ENCODE measurements at places on chromosomes 4 and X.

- DNase-seq = no peak
Measured at GRCh38 chrX:100264200-100264599, 145.9 kb downstream of the PCDH19 start.

DNA sequence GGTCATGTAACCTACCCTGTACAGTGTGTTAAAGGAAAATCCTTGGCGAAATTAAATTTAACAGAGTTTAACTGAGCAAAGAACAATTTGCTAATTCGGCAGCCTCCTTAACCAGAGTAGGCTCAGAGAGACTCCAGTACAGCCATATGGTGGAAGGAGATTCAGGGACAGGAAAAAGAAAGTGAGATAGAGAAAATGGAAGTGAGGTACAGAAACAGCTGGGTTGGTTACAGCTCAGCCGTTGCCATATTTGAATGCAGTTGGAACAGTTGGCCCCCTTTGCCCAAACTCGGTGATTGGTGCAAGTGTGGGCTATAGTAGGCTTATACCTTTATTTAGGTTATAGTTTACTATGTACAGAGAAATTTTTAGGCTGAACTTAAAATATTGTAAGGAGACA, 48.8 kb upstream of the GBA3 start:
- no peak for DNase-seq

GRCh38 chr4:4640692-4641091, 98.8 kb upstream of the STX18 start:
- DNase-seq = no peak

DNA sequence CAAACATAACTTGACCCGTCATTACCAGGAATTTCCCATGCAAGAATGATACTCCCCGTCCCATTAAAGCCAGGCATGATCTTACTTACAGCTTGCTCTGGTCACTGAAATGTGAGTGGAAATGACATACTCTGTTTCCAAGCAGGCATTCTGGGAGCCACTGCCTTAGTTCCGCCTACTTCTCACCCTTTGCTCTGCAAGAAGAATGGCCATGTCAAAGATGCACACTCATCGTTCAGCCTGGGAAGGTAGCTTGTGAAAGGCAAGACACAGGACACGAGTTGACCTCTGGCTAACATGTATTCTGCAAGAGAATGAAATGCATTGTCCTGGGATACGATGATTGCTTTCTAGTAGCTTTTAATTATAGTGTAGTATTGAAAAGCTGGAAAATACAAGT, 1144.4 kb downstream of the NLGN4X start:
- no peak for DNase-seq

- DNase-seq = no peak
Measured at GRCh38 chr4:158018831-158019230, 154.0 kb downstream of the GASK1B start.

DNA sequence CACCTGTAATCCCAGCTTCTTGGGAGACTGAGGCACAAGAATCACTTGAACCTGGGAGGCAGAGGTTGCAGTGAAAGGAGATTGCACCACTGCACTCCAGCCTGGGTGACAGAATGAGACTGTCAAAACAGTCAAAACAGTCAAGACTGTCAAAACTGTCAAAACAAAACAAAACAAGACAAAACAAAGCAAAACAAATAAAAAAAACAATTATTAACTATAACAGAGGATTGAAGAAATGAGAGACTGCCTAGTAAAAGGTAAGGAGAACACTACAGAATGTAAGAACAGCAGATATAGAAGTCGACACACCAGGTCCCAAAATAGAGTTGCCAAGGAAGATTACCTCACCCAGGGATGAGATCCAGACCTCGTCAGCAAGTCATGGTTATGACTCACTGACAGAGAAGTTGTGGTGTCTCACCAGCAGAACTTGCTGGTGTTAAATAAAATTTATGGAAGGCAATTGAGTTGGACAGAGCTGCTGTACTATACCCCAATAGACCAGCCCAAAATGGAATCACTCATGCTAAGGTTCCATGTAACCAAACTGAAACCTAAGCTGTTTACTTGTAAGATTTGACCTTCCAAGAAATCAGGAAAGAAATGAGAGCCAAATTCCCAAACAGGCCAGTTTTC, 32.1 kb upstream of the GK start:
- DNase-seq = no peak

- DNase-seq = peak; percentile 42
Measured at GRCh38 chr4:139522457-139522856, 33.6 kb downstream of the SETD7 start.
